ENCODE measurements at places on chromosomes 16 and 17.
A peak's percentile ranks its signal among the peaks of the same experiment; 100 is the strongest.

- DNase-seq = no peak
These were observed 3.9 kb downstream of the MIF4GD start for GRCh38 chr17:75267153-75267410.

- DNase-seq = no peak
These were observed 91.8 kb downstream of the FOXL1 start for GRCh38 chr16:86669937-86670749.

- DNase-seq = no peak
These were observed 14.9 kb upstream of the ARL6IP1 start for GRCh38 chr16:18816286-18816685.

- no peak for DNase-seq
These were observed 19.9 kb upstream of the ATP2C2 start for GRCh38 chr16:84348386-84348888.

DNA sequence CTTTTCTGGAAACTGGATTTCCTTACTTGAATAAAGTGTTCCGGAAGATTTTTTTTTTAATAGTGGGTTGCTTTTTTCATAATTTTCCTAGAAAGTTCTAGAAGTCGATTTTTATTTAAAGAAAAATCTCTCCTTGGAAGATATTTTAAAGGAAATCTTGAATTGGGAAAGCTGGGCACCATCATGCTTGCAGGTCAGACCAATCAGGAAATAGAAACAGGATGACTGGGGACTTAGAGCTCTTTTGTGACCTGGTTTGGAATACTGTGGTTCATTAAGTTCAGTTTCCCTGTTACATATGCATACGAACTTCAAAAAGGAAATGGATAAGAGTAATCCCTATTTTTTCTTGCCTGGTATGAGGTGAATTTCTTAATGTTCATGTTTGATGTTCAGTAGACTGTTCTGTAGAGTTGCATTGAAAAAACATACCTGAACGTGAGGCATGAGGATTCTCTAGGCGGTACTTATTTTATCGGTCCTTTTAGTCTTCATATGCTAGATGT is 1.2 kb downstream of the NFATC3 start:
- no peak for DNase-seq

DNA sequence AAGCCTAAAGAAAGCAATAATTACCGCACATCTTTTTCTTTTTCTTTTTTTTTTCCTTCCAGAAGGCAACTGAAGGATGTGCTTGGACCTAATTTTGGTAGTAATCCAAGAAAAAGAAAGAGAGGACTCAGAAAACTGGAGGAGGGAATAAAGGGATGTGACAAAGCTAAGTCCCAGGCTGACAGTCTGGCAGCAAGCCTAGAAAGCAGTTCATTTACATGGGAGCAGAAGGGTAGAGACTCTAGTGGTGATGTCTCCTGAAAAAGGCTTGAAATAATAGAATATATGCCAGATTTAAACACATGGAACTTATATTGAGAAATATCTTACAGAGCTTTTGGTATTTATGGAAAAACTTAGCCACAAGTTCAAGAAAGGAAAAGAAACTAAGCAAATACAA is 101.0 kb upstream of the SHISA6 start:
- no peak for DNase-seq

GRCh38 chr16:12470311-12471229 is 333.1 kb downstream of the CPPED1 start:
- DNase-seq = no peak

DNA sequence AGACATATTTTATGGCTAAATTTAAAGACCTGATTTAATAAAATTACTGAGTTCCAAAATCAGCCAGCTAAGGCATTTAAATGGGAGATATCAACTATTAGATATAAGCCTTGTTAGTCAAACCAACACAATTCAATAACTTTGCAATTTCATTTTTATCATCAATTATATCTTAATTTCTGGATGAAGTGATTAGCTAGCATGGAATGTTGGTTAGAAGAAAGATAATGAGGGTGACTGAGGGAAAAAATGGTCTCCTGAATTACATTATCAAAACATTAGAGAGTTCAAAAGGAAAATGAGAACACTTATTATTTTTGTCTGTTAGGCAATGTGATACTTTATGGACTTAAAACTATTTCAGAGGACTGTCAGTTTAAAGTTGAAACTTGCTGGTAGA is 525.7 kb downstream of the CDH11 start:
- no peak for DNase-seq

DNA sequence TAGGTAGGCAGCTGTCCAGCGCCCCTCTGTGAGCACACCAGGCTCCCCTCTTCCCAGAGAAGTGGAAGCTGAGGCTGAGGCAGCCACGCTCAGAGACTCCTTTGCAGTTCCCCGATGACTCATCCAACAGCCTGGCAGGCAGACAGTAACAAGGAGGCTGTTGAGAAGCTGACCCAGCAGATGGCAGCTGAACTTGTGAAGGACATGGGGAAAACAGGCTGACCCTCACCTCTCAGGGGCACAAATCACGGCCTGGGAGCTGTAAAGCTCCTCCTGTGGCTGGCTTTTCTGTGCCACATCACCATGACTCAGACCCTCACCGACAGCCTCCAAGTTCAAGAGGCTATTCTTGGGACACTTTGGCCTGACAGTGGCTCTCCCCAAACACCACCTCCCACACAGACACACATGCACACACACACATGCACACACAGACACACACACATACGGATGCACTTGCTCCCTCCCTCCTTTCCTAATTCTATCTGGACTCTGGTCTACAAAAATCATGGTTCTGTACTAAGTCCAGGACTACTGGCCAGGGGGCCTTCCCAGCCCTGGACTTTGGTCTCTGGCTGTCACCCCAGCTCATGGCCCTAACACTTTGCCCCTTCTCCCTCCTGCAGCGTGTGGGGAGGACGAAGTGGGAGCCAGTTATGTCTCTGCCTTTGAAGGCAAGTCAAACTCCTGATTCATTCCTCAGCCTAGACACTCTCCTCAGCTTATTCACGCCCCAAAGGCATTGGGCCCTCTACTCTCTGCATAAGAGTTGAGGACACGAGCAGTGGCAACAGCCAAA is 23.2 kb downstream of the MAP3K14 start:
- peak; percentile 65 for DNase-seq

DNA sequence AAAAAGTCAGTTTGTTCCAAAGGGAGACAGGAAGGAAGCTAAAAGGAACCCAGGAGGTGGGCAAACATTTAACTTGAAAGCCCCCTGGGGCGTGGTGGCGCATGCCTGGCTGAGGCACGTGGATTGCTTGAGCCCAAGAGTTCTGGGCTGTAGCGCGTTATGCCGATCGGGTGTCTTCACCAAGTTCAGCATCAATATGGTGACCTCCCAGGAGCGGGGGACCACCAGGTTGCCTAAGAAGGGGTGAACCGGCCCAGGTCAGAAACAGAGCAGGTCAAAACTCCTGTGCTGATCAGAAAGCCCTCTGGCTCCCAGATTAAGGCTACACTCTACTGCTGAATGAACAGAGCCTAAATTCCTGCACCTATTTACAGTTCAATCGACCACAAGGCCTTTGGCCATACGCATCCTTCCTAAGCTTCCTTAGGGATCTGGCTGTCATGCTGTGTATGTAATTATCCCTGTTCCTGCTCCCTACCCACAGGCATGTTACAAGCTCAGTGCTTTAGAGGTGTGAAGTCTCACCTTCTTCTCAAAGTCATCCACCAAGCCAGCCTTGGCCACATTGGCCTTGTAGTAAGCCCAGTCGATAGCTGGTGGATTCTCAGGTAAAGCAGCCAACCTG is 5.0 kb downstream of the ATP5PD start:
- no peak for DNase-seq

- DNase-seq = peak; percentile 18
These were observed 21.2 kb downstream of the SMG6 start for GRCh38 chr17:2282297-2282873.

DNA sequence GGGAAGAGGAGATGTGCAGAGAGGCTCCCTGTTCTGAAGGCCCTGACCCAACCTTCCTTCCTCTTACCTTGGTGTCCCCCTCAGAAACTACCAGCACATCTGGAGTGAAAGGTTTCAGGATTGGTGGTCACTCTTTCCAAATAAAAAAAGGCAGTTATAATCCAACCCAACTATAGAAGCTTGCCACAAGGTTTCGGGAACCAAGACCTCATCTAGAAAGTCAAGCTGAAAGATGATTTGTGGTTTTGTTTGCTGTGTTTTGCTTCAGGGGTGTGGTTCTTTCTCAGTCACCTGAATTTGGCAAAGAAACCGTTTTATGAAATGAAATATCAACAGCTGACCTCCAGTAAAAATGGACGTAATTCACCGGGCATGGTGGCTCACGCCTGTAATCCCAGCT is 19.3 kb downstream of the SHMT1 start:
- DNase-seq = no peak

DNA sequence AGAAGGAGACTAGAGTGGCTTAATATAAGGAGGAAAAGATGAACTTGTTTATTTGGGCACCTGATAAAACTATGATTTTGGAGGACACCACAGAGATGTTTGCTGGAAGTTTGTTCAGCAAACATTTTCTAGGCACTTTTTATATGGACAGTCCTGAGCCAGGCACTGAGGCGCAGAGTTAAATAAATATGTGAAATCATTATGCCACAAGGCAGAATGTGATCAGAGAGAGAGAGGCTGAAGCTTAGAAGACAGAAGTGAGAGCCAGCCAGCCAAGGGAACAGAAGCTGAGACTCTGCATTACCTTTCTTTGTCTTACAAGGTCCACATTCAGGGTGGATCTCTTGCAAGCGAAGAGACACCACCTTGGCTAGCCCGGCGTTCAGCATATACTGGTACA is 21.4 kb downstream of the GTF3C1 start:
- no peak for DNase-seq

- DNase-seq = no peak
These were observed 45.1 kb upstream of the HNF1B start for GRCh38 chr17:37789771-37790541.

- DNase-seq = no peak
These were observed 1.1 kb upstream of the LCMT1 start for GRCh38 chr16:25110387-25110947.

- no peak for DNase-seq
These were observed 12.2 kb downstream of the NOD2 start for GRCh38 chr16:50705436-50706110.

DNA sequence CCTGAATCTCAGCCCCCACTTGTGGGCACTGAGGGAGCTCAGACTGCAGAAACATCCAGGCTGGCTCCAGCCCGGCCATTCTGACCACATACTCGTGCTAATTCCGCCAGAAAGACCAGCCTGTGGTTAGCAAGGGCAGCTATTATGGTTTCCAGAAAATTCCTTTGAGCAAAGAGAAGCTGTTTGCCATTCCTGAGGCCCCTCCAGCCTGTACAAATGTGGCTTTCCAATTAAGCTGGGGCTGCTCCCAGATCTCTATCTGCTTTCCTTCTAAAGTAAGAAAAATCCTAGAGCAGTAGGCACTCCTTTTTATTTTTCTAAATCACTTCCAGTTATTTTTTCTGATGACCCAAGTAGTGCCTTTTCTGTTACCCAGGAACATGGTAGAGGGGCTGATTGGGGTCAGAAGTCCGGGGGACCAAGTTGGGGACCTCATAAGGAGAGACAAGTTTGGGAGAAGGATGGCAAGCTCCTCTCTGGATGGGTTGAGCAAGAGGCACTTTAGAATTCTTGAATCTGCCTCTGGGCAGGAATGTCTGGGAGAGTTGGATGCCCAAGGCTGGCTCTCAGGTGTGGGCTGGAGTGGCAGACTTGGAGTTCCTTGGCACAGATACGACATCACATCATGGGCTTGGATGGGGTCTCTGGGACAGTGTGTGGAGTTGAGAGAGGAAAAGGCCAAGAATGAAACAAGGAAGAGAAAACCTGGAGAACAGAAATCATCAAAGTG is 83.3 kb upstream of the TNRC6C start:
- DNase-seq = no peak

DNA sequence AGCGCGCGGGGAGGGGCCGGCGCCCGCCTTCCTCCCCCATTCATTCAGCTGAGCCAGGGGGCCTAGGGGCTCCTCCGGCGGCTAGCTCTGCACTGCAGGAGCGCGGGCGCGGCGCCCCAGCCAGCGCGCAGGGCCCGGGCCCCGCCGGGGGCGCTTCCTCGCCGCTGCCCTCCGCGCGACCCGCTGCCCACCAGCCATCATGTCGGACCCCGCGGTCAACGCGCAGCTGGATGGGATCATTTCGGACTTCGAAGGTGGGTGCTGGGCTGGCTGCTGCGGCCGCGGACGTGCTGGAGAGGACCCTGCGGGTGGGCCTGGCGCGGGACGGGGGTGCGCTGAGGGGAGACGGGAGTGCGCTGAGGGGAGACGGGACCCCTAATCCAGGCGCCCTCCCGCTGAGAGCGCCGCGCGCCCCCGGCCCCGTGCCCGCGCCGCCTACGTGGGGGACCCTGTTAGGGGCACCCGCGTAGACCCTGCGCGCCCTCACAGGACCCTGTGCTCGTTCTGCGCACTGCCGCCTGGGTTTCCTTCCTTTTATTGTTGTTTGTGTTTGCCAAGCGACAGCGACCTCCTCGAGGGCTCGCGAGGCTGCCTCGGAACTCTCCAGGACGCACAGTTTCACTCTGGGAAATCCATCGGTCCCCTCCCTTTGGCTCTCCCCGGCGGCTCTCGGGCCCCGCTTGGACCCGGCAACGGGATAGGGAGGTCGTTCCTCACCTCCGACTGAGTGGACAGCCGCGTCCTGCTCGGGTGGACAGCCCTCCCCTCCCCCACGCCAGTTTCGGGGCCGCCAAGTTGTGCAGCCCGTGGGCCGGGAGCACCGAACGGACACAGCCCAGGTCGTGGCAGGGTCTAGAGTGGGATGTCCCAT is 232.8 kb downstream of the SEC14L1 start:
- DNase-seq = no peak

- DNase-seq = no peak
These were observed 15.9 kb downstream of the CDH5 start for GRCh38 chr16:66382171-66382965.

- DNase-seq = no peak
These were observed 2.1 kb downstream of the ARMC7 start for GRCh38 chr17:75111777-75112335.

- no peak for DNase-seq
These were observed 101.8 kb downstream of the FTO start for GRCh38 chr16:53805752-53806151.

GRCh38 chr16:31085873-31086628 is 2.7 kb downstream of the PRSS53 start:
- no peak for DNase-seq

- no peak for DNase-seq
These were observed 15.4 kb upstream of the ARHGAP17 start for GRCh38 chr16:25030420-25031131.

DNA sequence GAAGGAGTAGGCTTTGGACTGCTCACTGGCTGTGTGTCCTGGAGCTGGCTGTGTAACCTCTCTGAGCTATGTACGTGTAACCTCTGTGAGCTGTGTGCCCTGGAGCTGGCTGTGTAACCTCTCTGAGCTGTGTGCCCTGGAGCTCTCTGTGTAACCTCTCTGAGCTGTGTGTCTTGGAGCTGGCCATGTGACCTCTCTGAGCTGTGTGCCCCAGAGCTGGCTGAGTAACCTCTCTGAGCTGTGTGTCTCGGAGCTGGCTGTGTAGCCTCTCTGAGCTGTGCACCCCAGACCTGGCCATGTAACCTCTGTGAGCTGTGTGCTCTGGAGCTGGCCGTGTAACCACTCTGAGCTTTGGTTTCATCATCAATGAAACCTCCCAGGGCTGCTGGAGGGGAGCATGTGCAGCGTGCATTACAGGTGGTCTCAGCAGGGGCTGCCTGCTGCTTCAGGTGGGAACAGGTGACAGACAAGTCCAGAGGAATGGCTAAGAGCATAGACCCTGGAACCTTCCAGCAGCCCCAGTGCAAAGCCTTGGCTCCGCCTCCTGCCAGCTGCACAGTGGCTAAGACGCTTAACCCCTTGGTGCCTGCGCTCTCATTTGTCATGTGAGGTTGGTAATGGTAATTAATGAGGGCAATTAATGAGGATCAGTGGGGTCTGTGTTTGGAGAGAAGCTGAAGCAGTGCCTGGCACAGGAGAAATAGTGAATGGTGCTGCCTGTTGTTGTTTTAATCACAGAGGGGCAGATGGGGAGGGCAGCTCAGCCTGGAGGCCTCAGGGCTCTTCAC is 86.7 kb downstream of the KATNIP start:
- no peak for DNase-seq
